Psoas muscle (tissue), 8 donors: ENCODE measurements at places on chromosomes 3 and 15. TPM values are rescaled to one million over a fixed set of nuclear protein-coding genes. Genes with fewer than 3 reads are reported as not detected.

ARL14 gene
- total RNA-seq: not detected

CTXND1 gene
- total RNA-seq: not detected

DNA sequence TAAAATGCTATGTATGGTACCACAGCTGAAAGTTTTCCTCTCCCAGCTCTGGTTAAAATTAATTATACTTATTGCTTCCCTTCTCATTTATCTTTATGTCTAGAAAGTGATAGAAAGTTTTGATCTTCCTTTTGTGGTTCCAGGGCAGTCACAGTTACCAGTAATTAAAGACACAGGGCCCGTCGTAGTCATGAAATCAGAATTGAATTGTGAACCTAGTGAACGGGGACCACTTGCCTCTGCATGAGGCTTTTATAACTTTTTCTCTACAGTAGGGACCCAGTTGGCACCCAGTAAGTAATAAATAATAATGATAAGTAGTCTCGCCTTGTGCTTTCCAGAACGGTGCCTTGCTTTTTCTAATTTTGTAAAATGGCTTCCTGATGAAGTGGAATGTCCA lies 231.7 kb upstream of the SATB1 start:
- DNase-seq: no peak
- H3K27me3 ChIP-seq: no peaks in the 10 kb centered on the region
- H3K36me3 ChIP-seq: no peaks in the 10 kb centered on the region
- no peak overlapping the region for H3K4me3 ChIP-seq
- H3K4me1 ChIP-seq: no peaks in the 10 kb centered on the region
- no peak overlapping the region for H3K27ac ChIP-seq

GRCh38 chr15:78509726-78510312 lies 2.4 kb downstream of the HYKK start:
- no peak for DNase-seq
- no peaks in the 10 kb centered on the region for H3K27me3 ChIP-seq
- peak overlapping the region; percentile 61 for H3K27ac ChIP-seq
- H3K36me3 ChIP-seq: no peaks in the 10 kb centered on the region
- H3K4me1 ChIP-seq: peaks cover 14% of the 10 kb centered on the region

DNA sequence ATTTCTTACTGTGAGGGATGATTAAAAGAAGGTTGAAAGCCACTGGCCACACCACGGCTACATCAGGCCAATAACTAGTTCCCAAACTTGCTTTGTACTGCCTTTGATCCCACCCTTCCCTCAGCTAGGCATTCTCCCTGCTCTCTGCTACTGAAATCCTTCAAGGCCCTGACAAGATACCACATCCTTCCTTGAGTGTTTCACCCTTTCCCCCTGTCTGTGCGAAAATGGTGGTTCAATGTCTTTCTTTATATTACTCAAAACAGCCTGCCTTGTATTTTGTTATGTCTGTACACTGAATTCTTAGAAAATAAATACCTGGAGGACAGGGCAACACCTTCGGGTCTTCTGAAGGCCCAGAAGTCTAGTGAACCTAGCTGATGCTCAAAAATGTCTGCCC lies 932 bp upstream of the VPS8 start:
- H3K27me3 ChIP-seq: no peaks in the 10 kb centered on the region
- peak overlapping the region; percentile 97 for H3K27ac ChIP-seq
- H3K36me3 ChIP-seq: no peaks in the 10 kb centered on the region
- H3K4me1 ChIP-seq: peaks cover 49% of the 10 kb centered on the region
- H3K4me3 ChIP-seq: no peak overlapping the region

DNA sequence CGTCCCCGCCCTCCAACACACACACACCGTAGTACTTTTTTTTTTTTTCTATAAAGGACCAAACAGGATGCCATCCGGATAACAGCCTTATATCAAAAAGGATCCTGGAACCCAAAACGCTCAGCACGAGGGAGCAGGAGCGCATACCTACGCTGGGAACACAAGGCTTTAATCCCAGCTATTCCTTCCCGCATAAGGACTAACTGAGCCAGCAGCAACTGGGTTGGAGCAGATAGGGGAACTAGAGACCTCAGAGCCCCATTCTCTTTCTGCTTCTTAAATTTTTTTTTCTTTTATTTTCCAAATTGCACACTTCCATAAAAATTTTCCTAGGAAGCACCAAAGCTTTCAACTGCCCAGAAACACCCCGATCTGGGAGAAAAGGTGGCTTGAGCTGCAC lies 1.3 kb downstream of the TRANK1 start:
- H3K27me3 ChIP-seq: no peaks in the 10 kb centered on the region
- H3K4me1 ChIP-seq: no peaks in the 10 kb centered on the region
- DNase-seq: no peak
- no peaks in the 10 kb centered on the region for H3K36me3 ChIP-seq

RASGRP1 gene
- 0.23 TPM for total RNA-seq

GOLGA6L7 gene
- total RNA-seq: not detected

DNA sequence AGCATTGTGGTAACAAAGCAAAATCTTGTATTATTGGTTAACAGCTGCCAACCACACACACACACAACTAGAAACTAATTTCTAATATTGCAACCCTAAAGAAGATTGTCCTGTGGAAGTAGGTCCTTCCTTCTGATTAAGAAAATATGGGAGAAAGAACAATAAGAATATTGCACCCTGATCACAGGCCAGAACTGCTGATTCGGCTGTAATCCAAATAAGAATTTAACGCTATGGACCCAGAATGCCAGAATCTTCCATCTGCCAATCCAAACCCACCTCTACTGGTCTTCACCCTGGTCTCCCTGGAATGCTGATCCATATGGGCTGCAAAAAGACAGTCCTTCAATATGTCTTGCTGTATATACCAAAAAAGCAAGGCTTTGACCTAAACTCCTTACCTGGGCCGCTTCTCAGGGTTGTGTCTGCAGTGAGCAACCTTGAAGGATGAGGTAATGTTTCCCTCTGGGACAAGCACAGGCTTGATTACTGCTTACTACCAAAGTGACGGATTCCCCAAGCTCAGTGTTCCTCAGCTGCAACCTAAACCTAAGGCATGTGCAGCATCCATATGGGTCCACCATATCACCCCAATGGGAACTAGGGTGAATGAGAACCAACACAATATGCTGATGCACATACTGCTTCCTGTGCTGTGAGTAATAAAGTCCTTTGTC lies 8.0 kb downstream of the CCDC14 start:
- H3K27me3 ChIP-seq: no peaks in the 10 kb centered on the region
- no peak for DNase-seq
- no peak overlapping the region for H3K4me3 ChIP-seq
- H3K27ac ChIP-seq: no peak overlapping the region
- H3K36me3 ChIP-seq: peaks cover 72% of the 10 kb centered on the region

NR2F2 gene
- total RNA-seq: 17.1 TPM

DNA sequence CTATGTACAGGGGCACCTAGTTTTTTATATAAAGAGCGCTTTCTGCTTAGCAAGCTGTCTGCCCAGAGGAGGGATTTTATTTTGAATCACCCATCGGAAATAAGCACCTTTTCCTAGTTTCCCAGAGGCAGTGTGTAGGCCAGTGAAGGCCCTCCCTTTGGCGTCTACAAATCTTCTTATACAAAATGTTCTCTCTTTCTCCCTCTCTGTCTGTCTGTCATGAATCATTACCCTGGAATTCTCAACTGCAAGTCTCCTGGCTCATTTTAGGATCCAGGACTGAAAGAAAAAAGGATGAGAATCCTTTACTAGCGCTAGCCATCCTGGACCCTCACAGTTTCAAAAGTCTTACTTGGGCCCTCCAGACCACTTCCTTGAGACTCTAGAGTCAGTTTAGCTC lies 728.1 kb downstream of the OTOL1 start:
- DNase-seq: no peak
- no peaks in the 10 kb centered on the region for H3K36me3 ChIP-seq
- H3K4me1 ChIP-seq: no peaks in the 10 kb centered on the region
- no peaks in the 10 kb centered on the region for H3K27me3 ChIP-seq
- H3K27ac ChIP-seq: no peak overlapping the region

GRCh38 chr3:177320765-177321247 lies 123.5 kb upstream of the TBL1XR1 start:
- H3K27ac ChIP-seq: no peak overlapping the region
- DNase-seq: no peak
- H3K36me3 ChIP-seq: no peaks in the 10 kb centered on the region
- H3K27me3 ChIP-seq: no peaks in the 10 kb centered on the region

- H3K27me3 ChIP-seq: no peaks in the 10 kb centered on the region
- no peak overlapping the region for H3K4me3 ChIP-seq
- DNase-seq: no peak
- H3K36me3 ChIP-seq: no peaks in the 10 kb centered on the region
These were observed 512.1 kb downstream of the MAGI1 start for GRCh38 chr3:65526656-65527055.

MAP6D1 gene
- 12.3 TPM for total RNA-seq

DNA sequence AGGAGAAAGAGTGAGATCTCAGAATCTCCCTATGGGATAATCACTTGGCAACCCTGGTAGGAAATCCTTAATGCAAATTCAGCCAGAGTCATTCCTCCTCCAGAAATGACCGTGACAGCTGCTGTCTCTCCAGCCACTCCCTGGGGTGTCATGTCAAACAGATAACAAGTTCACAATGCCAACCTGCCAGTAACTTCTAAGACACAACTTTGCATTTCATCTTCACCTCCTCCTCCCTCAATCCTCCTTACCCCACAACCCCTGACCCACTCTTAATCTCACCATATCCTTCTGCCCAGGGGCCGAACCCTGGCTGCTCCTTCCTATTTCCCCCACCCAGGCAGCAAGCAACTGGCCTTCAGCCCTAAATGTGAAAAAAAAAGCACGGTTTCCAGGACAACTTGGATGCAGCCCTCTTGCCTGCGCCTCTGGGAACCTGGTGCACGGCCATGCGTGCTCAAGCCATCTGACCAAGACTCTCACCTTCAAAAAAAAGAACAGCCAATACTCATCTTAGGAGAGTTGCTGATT lies 166.0 kb downstream of the NTRK3 start:
- H3K4me1 ChIP-seq: no peaks in the 10 kb centered on the region
- H3K27ac ChIP-seq: no peak overlapping the region
- DNase-seq: no peak
- H3K36me3 ChIP-seq: no peaks in the 10 kb centered on the region

DNA sequence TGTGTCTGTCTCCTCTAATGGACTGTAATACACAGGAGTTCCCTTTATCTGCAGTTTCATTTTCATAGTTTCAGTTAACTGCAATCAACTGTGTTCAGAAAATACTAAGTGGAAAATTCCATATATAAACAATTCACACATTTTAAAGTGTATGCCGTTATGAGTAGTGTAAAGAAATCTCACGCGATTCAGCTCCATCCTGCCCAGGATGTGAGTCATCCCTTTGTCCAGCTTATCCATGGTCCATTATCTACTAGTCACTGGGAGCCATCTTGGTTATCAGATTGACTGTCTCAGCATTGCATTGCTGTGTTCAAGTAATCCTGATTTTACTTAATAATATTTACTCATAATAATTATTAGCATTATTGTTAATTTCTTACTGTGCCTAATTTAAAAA lies 14.5 kb downstream of the ZPLD1 start:
- no peaks in the 10 kb centered on the region for H3K27me3 ChIP-seq
- no peaks in the 10 kb centered on the region for H3K4me1 ChIP-seq
- H3K4me3 ChIP-seq: no peak overlapping the region
- H3K27ac ChIP-seq: no peak overlapping the region
- DNase-seq: no peak

SMCO1 gene
- total RNA-seq: 7.3 TPM

DNA sequence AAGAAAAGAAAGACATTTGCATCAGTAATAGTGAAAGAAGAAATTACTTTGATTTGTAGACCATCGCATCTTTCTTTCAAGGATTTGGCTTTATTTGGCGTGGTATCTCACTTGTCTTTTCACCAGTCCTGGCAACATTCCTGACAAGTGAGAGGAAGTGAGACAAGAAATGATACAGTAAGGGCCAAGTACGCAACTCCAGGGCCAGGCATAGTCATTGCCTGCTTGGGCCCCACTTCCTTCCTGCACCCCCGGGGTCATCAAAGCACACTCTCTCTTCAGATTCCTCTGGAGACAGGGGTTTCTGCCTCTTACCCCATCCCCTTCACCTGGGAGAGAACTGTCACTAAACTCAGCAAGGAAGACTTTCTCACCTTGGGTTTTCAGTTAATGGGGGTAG lies 55.1 kb downstream of the CD47 start:
- DNase-seq: no peak
- no peaks in the 10 kb centered on the region for H3K27me3 ChIP-seq
- no peaks in the 10 kb centered on the region for H3K4me1 ChIP-seq
- no peak overlapping the region for H3K4me3 ChIP-seq

PRR23C gene
- total RNA-seq: not detected

- no peak for DNase-seq
- H3K4me1 ChIP-seq: no peaks in the 10 kb centered on the region
- no peaks in the 10 kb centered on the region for H3K36me3 ChIP-seq
- H3K4me3 ChIP-seq: no peak overlapping the region
These were observed 62.9 kb upstream of the RAP2B start for GRCh38 chr3:153099131-153099530.

- H3K4me1 ChIP-seq: no peaks in the 10 kb centered on the region
- DNase-seq: no peak
- H3K36me3 ChIP-seq: no peaks in the 10 kb centered on the region
- no peak overlapping the region for H3K4me3 ChIP-seq
- no peaks in the 10 kb centered on the region for H3K27me3 ChIP-seq
These were observed 309.9 kb upstream of the THBS1 start for GRCh38 chr15:39270934-39271333.

DNA sequence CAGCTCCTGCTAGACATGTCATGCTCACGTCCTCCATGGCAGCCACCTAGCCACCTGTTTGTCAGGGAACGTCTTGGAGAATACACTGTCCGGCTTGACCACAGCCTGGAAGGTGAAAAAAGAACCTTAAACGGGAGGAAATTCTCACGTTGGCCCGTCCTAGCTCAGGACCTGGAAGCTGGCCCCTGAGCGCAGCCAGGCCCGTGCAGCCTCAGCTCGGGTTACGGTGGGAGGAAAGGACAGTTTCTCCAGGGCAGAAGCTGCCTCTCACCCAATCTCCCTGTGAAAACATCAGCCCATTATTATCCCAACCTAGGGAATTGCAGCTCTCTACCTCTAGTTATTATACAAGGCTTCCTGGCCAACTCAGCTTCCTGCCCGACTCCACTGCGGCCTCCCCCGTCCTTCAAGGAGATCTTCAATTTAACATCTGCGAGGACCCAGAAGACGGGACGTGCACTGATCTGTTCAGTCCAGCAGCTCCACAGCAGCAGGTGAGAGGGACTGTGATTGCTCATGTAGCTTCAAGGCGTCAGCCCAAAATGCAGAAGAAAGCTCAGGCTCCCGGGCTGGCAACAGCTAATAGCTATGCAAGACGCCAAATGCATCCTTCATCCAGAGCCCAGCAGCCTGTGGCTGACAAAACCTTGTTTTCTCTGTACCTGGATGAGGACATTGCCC lies 84.7 kb downstream of the ADAMTS17 start:
- no peak overlapping the region for H3K27ac ChIP-seq
- no peak for DNase-seq
- H3K4me1 ChIP-seq: no peaks in the 10 kb centered on the region
- no peaks in the 10 kb centered on the region for H3K27me3 ChIP-seq
- H3K36me3 ChIP-seq: peaks cover 79% of the 10 kb centered on the region
- no peak overlapping the region for H3K4me3 ChIP-seq

- H3K4me3 ChIP-seq: no peak overlapping the region
- no peaks in the 10 kb centered on the region for H3K36me3 ChIP-seq
- no peak overlapping the region for H3K27ac ChIP-seq
- H3K27me3 ChIP-seq: no peaks in the 10 kb centered on the region
- no peaks in the 10 kb centered on the region for H3K4me1 ChIP-seq
- DNase-seq: no peak
These were observed 481.7 kb upstream of the TGFBR2 start for GRCh38 chr3:30124435-30125370.

GRCh38 chr3:58111513-58112184 lies 99.1 kb downstream of the DNASE1L3 start:
- DNase-seq: no peak
- H3K27me3 ChIP-seq: no peaks in the 10 kb centered on the region
- H3K27ac ChIP-seq: no peak overlapping the region
- no peak overlapping the region for H3K4me3 ChIP-seq
- no peaks in the 10 kb centered on the region for H3K4me1 ChIP-seq

- no peaks in the 10 kb centered on the region for H3K4me1 ChIP-seq
- H3K4me3 ChIP-seq: no peak overlapping the region
- DNase-seq: no peak
- H3K27ac ChIP-seq: no peak overlapping the region
These were observed 30.2 kb downstream of the BCL2L10 start for GRCh38 chr15:52082197-52083036.
